ENCODE measurements at places on chromosomes 11 and 22. TPM values are rescaled to one million over a fixed set of nuclear protein-coding genes. Genes with fewer than 3 reads are reported as not detected.

- DNase-seq = peak; percentile 27
These were observed 14.2 kb upstream of the GNB1L start for GRCh38 chr22:19868773-19869471.

- DNase-seq = no peak
These were observed 202.1 kb downstream of the TTC28 start for GRCh38 chr22:28477556-28477955.

- peak; percentile 54 for DNase-seq
These were observed 59.5 kb upstream of the PRSS23 start for GRCh38 chr11:86740628-86741483.

- peak; percentile 48 for DNase-seq
These were observed 13.6 kb upstream of the LGR4 start for GRCh38 chr11:27485930-27486773.

GRCh38 chr11:71420455-71421241, 27.5 kb downstream of the DHCR7 start:
- no peak for DNase-seq

CDC42BPG gene
- total RNA-seq = 2.6 TPM

KCNA4 gene
- total RNA-seq = 1.6 TPM

MUC2 gene
- 0.43 TPM for total RNA-seq

VPREB1 gene
- not detected for total RNA-seq
